ENCODE measurements at places on chromosomes 7 and 10.

GRCh38 chr7:151408839-151409666 is 785 bp downstream of the WDR86 start:
- DNase-seq: peak; percentile 23

DNA sequence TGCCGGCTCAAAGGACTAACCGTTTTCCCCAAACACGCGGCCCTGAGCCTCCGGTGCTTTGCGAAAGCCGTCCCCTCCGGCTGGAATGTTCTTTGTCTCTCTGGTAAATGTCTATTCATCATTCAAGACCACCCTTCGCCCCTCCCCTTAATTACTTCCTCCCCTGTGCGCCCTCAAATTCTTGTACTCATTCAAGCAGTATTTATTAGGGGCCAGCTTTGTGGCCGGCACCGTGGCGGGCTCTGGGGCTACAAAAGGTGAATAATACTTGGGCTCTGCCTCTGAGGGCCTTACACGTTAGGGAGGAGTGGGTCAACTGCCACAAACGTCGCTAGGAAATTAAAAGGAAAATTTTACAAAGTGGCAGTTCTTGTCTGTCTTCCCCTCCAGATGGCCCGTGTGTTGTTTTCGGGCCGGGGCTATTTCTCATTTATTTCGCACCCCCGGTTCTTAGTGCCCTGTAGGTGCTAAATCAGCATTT is 1.5 kb upstream of the MEST start:
- DNase-seq: no peak

DNA sequence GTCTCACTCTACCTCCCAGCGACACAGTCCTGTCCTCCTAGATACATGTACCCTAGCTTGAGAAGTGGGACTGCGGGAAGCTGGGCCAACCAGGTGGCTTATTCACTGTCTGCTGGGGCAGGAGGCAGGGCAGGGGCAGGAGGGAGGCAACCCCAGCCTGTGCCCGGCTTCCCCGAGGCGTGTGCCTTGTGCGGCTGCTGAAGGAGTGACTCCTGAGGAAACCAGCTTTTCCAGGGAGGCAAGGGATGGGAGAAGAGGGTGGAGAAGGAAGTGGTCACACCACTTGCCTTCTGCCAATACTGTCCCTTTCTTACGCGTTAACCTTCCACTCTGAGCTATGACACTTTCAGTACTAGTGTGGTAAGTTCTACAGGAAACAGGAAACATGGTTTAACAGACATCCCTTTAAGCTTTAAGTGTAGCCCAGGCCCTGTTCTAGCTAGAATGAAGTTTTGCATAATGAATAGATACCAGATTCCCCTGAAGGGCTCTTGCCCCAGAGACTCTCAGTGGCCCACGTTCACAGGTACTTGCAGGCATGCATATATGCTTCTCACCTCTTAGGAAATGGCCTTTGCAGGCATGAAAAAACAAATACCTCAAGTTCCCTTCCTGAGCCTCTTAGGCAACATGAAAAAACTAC is 40.6 kb downstream of the SYPL1 start:
- DNase-seq: peak; percentile 74

DNA sequence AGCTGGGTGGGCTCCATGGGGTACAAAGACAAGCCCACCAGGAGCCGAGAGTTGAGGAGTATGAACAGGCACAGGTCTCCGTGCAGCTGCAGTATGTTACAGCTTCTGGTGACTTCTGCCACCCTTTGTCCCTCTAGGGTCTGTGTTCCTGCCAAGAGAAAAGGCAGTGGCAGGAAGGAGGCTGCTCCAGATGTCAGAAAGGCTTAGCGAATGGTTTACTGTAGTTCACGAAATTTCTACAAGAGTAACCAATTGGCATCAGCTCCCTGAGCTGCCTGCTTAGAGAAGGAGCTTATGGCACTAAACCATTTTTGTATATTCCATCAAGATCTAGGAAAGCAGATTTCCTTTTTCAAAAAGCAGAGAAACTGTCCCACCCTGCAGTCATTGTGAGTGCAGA is 48.2 kb upstream of the TMEM72 start:
- no peak for DNase-seq

GRCh38 chr7:17668122-17668521 is 272.2 kb downstream of the SNX13 start:
- no peak for DNase-seq
